OCI-M1 (cell line): ENCODE measurements at places on chromosomes 5 and 9.
A peak's percentile ranks its signal among the peaks of the same experiment; 100 is the strongest.

DNA sequence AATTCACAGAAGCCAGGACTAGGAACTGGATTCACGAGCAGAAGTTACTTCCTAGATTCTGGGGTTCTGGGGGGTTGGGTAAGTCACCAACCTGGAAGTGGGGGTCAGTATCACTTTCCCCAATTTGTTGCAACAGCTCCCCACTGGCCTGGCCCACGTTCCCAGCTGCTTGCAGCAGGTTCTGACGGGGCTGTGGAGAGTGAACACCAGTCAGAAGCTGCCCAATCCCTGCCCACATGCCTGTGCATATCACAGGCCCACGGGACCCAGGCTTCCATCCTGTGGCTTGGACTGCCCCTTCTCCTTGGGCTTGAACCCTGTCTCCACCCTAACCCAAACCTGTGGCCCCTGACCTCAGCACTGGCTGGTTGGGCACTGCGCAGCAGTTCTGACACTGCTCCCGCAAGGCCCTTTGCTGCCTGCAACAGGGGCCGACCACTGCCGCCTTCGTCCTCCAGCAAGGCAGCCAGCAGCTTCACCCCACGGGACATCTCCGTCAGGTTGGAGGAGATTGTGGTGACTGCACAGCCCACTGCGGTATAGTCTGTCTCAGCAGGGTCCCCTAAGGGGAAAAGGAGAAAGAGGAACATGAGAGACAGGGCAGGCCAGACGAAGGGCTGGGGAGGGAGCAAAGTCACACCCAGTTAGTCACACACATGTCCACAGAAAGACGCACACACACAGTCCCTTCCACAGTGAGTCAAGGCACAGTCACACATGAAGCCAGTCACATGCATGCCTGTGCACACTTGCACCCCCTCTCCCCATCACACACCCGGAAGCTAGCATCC is 13.1 kb downstream of the TLN1 start:
- DNase-seq = no peak

DNA sequence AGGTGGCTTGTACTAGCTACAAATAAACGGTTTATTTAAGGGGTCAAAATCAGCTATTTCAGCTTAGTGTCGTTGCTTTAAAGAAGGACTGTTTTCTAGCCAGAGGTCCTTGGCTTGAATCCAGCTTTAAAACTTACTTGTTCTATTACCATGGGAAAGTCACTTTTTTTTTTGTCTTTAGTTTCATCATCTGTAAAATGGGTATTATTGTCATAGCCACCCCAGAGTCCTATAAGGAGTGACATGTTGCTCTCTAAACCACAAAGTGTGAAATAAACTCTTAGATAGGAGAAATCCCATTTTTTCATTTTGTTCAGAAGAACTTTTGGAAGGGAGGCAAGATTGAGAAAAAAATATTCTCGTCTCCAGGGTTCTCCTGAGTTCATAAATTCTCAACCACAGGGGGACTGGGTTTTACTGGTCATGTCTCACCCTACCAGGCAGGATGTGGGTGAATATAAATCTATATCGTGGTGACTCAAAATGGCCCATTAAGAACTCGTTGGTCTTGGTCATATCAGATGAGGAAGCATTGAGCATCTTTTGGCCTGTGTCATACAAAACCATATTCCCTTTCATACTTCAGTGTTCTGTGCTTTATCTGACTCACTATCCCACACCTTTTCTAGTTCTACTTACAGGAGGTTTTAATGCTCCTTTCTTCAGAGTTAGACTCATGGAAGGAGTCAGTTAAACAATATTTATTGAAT is 202.7 kb upstream of the NR3C1 start:
- peak; percentile 10 for DNase-seq

- no peak for DNase-seq
These were observed 69.7 kb downstream of the WNK2 start for GRCh38 chr9:93253633-93254032.

DNA sequence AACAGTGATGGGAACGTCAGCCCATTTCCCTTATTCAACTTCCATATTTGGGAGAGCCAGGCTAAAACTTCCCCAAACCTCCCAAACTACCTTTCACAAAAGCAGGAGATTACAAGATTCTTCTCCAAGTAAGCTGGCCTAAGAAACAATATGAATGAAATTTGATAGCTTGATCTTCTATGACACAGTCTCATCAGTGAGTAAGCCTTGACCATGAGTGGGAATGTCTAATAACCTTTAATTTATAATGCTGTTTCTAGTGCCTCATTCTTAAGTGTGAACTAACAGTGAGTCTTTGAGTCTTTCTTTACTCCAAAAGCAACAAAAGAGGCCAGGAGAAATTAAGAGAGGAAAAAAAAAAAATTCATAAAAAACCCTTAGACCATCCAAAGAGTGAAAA is 1379.9 kb downstream of the EFNA5 start:
- no peak for DNase-seq

GRCh38 chr9:93121316-93122241 is 12.5 kb downstream of the NINJ1 start:
- DNase-seq = no peak

DNA sequence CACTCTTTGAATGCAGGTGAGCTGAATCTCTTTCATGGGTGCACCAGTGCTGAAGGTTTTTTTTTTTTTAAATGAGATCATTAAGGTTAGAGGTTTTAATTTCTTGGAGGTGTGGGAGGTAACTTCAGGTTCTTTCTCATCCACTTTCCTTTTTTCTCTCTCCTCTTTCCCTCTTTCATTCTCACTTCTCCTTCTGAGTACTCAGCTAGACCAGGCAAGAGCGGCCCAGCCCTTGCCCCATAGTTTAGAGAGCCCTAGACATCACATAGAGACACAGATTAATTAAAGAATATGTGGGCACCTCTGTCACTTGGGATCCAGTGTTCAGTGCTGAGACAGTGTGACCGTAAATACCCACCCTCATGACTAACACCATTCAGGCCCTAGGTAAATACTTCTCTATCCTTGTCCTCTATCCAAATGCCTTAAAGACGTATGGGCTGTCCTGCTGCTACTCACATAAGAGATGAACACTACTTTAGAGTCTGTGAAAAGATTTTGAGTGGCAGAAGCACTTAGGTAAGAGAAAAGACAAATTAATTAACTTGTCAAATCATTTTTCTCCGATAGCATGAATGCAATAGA is 174.1 kb downstream of the TLE4 start:
- no peak for DNase-seq

DNA sequence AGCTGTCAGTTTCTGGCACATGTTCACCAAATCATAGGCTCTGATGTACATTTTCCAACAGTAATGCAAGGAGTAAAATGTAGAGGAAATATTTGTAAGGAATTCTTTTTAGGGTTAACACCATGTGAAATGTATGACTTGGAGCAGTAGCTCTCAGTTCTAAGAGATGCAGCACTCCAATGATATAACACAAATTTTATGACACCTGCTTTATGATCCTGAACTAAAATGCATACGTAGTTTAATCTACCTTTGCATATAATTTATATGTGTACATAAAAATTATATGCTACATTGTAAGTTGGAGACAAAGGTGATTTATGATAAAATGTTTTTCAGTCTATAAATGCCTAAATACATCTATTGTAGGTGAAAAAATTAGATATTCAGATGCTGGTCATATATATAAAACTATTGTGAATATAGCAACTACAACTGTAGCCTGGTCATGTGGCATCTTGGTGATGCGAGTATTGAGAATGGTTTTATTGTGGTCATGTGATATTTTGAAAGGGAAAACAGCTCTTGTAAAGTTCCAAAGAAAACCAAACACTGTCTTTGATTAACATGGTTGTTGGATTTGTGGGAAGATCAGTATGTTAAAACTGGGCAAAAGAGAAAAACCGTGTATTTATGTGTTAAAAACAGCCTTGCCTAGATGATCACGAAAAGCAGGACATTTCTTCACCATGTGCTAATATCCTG is 171.0 kb downstream of the TRIO start:
- DNase-seq = no peak

- DNase-seq = no peak
These were observed 215.7 kb downstream of the SLIT3 start for GRCh38 chr5:169085212-169085611.

GRCh38 chr9:123686829-123687192 is 243.1 kb downstream of the DENND1A start:
- no peak for DNase-seq

DNA sequence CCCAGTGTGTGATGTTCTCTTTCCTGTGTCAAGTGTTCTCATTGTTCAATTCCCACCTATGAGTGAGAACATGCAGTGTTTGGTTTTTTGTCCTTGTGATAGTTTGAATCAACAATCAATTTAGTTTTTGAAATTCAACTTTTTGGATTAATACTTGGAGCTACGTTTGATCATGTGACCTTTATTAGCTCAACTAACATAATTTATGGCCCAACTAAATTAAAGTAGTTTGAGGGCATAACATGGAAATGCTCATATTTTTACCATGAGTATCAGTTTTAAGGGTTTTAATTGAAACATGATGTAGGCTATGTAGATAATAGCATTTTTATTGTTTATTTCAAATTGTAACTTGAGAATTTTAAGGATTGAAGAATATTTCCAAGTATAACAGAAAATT is 168.0 kb downstream of the CCDC171 start:
- no peak for DNase-seq

GRCh38 chr5:157265714-157266285 is at the start of gene CYFIP2:
Gene CYFIP2 (plus strand): TSS chr5:157266123. CDS start chr5:157285362, 19,239 bp downstream.
- peak; percentile 5 for DNase-seq

GRCh38 chr5:6728795-6729183 is 15.6 kb downstream of the TENT4A start:
- DNase-seq = no peak

- no peak for DNase-seq
These were observed 134.1 kb downstream of the ARL15 start for GRCh38 chr5:54176066-54176830.

- no peak for DNase-seq
These were observed 1073.6 kb upstream of the EDIL3 start for GRCh38 chr5:85458319-85458718.

- DNase-seq = no peak
These were observed 914.2 kb upstream of the CDH6 start for GRCh38 chr5:30279237-30279636.

- no peak for DNase-seq
These were observed 47.0 kb downstream of the KCNV2 start for GRCh38 chr9:2764353-2764752.

DNA sequence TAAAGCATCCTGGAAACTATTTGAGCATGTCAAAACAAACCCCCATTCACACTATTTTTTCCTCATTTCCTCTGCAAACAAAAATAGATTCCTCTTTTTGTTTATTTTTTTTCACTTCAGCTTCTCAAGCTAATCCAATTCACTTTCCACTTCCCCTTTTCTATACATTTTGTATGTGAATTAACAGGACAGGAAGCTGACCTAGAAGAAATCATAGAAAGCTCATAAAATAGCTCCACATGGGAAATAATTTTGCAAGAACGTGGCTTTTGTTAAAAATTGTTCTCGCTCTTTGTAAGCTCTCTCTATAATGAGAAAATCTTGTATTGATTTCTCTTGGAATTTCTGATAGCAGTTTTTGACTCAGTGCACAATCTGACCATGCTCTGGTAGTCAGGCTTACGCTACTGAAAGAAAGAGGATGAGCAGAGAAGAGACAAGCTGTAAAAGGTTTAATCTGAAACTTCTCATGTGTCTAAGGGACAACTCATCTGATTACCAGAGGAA is 215.8 kb downstream of the ADAMTS12 start:
- DNase-seq = peak; percentile 45

GRCh38 chr9:124398191-124398935 is 16.9 kb downstream of the PSMB7 start:
- DNase-seq = no peak

GRCh38 chr5:151151263-151151660 is 6.3 kb downstream of the ANXA6 start:
- no peak for DNase-seq

DNA sequence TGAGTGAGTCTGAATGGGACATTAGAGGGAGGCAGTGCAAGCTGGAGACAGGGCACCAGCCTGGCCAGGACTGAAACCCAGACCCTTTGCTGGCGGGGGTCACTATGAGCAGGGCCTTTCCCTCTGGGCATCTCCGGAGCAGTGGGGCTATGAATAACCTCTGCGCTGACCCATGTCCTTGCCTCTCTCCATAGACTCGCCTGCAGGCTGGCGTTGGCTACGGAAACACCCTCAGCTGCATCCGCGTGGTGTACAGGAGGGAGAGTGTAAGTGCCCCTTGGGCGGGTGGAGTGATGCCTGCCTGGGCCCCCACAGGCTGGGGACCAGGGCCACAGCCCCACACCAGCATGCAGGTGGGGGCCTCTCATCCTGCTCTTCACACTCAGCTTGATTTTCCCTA is 15.8 kb downstream of the SLC25A48 start:
- no peak for DNase-seq

GRCh38 chr5:149651686-149652085 is 70.4 kb downstream of the ARHGEF37 start:
- no peak for DNase-seq

- no peak for DNase-seq
These were observed 106.0 kb downstream of the SMIM23 start for GRCh38 chr5:171891595-171891994.

DNA sequence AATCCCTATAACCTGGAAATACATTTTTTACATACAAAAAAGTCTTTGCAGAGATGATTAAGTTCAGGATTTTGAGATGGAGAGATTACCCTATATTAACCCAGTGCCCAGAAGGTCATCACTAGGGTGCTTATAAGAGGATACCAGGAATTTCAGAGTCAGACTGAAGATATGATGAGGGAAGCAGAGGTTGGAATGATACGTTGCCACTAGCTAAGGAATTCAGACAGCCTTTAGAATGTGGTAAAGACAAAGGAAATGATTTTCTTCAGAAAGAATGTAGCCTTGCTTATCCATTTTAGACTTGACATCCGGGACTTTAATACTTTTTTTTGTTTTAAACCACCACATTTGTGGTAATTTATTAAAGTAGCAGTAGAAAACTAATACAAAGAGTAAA is 2176.8 kb upstream of the C9orf72 start:
- DNase-seq = no peak

GRCh38 chr5:77301447-77301883 is 91.0 kb downstream of the PDE8B start:
- DNase-seq = no peak

- no peak for DNase-seq
These were observed 549.1 kb upstream of the CCNG1 start for GRCh38 chr5:162888268-162888667.

- no peak for DNase-seq
These were observed 116.0 kb downstream of the NMUR2 start for GRCh38 chr5:152288917-152289595.

- DNase-seq = peak; percentile 16
These were observed 4.8 kb upstream of the CDH10 start for GRCh38 chr5:24649531-24649930.

- no peak for DNase-seq
These were observed 881.1 kb upstream of the DMAC1 start for GRCh38 chr9:8680658-8681057.

DNA sequence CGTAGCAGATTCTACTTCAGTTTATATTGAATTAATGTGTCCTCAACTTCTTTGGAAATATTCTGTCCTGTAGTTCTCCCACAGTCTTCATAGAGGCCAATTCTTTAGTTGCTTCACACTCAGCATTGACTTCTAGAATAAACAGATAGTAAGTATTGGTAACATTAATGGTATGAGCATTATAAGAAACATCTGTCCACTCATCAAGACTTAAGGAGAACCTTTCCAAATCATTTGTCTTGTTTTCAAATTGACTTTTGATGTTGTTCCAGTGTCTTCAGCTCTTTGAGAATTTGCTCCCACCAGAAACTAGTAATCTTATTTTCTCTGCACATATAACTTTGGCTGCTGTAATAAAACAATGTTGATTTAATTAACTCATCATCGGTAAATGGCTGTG is 18.3 kb downstream of the RANBP17 start:
- no peak for DNase-seq
